ENCODE measurements at places on chromosomes 6 and 20.
A peak's percentile ranks its signal among the peaks of the same experiment; 100 is the strongest.

DNA sequence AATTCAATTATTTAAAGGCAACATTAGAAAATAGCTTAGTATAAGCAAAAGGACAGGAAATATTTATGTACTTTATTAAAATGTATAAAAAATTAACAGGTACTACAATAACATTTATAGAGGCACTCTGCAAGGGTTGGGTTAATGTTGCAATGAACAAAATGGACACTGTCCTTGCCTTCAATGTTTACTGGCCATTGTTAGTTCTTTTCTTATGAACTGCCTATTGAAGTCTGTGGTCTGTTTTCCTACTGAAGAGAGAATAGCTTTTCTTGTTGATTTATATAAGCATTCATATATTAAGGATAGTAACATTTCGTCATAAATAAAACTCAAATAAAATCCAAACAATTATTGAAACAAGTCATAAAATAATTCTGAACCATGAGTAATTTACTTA is 135.3 kb upstream of the BEND6 start:
- no peak for DNase-seq

- DNase-seq = peak; percentile 60
Observed at GRCh38 chr6:163414117-163414945, at the start of gene QKI. TSS of gene QKI (plus strand) at chr6:163414718. CDS start at chr6:163415194, 476 bp downstream.

GRCh38 chr20:19943061-19943521 is 74.1 kb upstream of the NAA20 start:
- DNase-seq = no peak

DNA sequence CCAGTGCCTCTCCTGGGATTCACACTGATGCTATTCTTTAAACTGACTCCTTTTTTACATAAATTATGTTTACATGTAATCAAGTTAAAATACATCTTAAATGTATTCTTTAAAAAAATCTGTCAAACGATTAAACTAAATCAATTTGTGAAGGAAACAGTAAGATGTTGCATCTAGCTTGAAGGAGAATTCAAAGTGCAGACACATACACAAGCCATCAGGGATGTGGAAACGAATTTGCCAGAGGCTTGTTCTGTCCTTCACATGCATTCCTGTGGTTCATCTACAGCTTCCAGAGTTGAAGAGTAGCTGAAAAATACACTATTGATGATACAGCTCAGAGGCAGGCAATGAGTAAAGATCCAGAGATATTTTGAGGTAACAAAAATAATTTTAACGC is 7.3 kb upstream of the BPIFB3 start:
- no peak for DNase-seq

Data from GM23338 (cell line).